ENCODE measurements at places on chromosomes 5 and 9. TPM values are rescaled to one million over a fixed set of nuclear protein-coding genes. Genes with fewer than 3 reads are reported as not detected.

Gene ARHGEF39
- 1.4 TPM for polyA plus RNA-seq

Gene EEIG1
- 56.5 TPM for polyA plus RNA-seq

Gene SV2C
- polyA plus RNA-seq = 0.14 TPM

Gene PLCXD3
- 3.0 TPM for polyA plus RNA-seq

Gene GARIN3
- not detected for polyA plus RNA-seq

Data from pancreas (tissue), 10 donors.